ENCODE measurements at places on chromosomes 6 and 20.

DNA sequence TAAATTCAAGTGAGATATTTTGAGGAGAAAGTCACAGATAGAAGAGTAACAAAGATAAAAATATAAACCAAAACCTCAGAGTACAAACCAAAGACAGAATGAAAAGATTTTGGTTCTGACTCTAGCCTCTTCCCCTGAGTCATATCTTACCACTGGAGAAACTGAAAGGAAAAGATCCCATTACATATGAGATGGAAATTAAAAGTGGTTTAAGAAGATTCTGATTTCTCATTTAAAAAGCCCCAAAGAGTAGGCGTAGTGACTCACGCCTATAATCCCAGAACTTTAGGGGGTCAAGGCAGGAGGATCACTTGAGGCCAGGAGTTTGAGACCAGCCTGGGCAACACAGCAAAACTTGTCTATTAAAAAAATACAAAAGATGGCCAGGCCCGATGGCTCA lies 30.6 kb downstream of the SPINT4 start:
- DNase-seq, result no peak

DNA sequence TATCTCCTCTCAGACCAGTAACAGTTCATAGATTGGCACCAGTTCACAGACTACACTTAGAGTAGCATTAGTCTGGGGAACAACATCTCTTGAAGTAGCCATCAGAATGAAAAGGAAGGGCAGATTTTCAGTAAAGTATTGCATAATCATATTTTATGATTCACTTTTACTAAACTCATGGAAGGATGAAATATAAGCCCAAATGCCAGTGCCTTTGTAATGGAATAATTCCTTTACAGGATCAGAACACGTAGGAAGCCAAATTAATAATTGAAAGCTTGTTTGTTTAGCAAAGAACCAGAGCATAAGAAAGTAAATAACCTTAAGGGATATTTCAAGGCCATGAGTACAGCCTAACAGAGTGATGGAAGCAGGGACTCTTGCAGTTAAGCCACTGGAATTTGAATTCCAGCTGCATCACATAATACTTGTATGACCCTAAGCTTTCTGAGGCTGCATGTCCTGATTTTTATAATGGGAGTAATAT lies 11.4 kb upstream of the LOC128125822 start:
- no peak for DNase-seq

DNA sequence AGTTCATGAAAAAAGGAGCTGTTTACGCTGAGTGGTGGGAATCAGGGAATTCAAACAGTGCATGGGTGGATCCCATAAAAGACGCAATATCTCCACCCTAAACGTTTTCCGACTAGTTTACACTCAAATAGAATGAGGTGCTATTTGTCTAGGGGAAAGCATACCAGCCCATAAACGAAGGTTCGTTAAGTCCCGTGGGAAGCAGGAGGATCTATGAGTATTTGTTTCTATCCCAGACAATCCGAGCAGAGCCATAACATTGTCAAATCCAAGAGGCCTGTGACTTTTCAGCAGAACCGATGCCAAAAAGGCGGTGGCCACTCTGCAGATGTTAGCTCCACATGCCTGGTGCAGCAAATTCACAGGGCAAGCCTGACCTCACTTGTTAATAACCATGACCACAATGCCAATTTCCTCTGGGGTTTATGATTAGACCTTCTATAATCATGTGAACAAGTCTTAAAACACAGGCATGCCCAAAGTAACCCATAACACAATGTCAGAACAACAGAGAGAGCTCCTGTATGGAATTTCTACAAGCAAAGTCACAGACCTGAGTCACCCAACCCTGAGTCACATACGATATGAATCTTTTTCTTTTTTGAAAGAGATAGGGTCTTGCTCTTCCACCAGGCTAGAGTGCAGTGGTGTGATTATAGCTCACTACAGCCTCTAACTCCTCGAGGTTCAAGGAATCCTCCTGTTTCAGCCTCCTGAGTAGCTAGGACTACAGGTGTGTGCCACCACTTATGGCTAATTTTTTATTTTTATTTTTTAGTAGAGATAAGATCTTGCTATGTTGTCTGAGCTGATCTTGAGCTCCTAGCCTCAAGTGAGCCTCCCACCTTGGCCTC lies 123.3 kb downstream of the KIF13A start:
- no peak for DNase-seq

- DNase-seq, result no peak
Observed at GRCh38 chr20:37096415-37097041, 731 bp upstream of the RBL1 start.

- no peak for DNase-seq
Observed at GRCh38 chr6:105072798-105073199, 107.0 kb downstream of the POPDC3 start.

- no peak for DNase-seq
Observed at GRCh38 chr20:20454850-20455627, 87.1 kb downstream of the INSM1 start.

DNA sequence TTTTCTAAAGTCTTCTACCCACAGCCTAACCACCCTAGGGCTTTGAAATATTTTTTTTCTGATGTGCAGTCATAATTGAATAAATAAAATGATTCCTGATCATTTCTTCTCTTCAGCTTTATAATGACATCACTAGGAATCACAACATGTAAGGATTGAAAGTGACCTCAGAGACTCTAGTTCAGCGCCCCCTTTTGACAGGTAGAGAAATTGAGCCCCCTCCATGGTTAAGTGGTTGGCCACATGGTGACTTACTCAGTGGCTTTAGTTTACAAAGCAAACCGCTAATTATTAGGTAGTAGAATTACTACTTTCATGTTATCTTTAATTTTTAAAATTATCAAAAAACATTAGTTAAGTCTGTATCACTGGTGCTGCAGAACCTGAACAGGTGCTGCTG lies 13.3 kb upstream of the SLC2A12 start:
- DNase-seq, result no peak

DNA sequence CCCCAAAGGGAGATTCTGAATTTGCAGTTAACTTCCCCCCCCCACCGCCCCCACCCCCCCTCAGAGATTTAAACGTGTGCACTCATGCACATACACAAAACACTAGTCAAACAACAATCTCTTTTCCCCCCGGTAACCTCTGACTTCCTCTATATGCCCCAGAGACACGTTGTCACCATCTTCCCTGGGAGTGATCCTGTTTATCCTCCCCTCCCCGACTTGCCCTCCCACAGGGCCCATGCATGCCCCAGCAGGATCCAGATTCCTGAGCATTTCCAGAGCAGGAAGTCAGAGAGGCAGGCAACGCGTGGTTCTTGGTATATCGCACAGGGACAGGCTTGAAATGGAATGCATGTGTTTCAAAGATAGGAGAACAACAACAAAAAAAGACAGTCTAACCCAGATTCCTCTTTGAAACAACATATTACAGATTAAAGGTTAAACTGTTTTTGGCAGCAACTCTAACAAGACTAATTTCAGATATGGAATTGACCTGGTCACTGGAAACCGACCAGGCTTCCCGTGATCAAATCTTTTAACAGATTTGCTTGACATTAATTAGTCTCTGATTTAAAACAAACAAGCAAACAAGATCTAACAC lies 1.3 kb downstream of the BLCAP start:
- no peak for DNase-seq

GRCh38 chr6:55705451-55706440 lies 126.8 kb upstream of the HMGCLL1 start:
- no peak for DNase-seq

DNA sequence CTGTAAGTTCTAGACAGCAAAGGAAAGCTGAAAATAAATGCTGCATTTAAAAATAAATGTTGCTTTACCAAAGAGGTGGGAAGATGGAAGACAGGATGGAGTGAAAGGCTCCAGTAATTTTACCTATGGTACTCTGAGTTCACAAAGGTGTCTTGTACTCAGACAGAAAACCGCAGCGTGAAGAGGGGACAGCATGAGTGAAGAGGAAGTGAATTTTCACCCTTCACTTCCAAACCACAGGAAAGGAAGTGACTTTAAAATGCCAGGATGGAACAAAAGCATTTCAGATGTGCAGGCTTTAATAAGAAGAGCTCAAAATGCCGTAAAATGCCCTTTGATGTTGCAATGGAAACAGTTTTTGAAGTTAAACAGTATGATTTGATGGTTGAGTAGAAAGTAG lies 91.2 kb upstream of the TINAG start:
- no peak for DNase-seq

- no peak for DNase-seq
Observed at GRCh38 chr20:8427419-8428040, 295.5 kb downstream of the PLCB1 start.

- DNase-seq, result no peak
Observed at GRCh38 chr6:2007165-2007564, 238.2 kb downstream of the GMDS start.

- peak; percentile 50 for DNase-seq
Observed at GRCh38 chr20:57092112-57092899, 174.1 kb downstream of the BMP7 start.

- DNase-seq, result no peak
Observed at GRCh38 chr6:3612341-3613041, 139.0 kb downstream of the PXDC1 start.

GRCh38 chr6:143747347-143747842 lies 69.6 kb downstream of the PHACTR2 start:
- DNase-seq, result no peak

- DNase-seq, result no peak
Observed at GRCh38 chr6:54681987-54682386, 164.6 kb upstream of the FAM83B start.

DNA sequence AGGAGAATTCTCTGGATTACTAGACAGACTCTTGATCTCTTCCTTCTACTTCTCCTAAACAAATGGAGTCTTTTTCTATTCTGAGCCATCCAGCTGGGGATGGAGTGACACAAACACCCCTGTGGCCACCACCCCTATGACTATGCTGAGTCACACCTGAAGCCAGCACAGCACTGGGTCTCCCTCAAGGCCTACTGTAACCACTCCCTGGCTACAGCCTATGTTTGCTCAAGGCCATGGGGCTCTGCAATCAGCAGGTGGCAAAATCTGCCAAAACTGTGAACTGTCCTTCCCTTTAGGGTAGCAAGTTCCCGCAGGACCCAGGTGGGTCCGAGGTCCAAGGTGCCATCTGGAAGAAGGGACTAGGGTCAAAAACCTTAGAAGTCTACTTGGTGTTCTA lies 132.3 kb downstream of the TINAG start:
- DNase-seq, result no peak

DNA sequence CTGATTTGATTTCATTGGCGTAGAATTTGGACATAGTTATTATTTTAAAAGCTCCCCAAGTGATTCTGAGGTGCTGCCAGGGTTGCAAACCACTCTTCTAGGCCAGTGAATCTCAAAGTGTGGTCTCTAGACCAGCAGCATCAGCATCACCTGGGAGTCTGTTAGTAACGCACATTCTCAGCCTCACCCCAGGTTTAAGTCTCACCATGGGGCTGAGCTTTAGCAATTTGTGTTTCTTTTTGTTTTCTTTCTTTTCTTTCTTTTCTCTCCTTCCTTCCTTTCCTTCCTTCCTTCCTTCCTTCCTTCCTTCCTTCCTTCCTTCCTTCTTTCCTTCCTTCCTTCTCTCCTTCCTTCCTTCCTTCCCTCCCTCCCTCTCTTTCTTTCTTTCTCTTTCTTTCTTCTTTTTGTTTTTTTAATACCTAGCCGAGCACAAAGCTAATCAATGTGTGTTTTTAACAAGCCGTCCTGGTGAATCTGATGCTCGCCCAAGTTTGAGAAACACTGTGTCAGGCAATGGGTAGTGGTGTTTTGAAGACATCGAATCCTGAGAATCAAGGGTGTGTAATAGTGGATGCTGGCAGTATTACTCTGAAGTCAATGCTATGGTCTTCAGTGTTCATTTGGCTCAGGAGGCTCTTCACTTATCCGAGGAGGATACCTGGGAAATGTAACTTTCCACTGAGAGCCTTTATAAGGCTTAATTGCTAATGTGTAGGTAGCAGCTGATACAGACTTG lies 104.9 kb downstream of the SLX4IP start:
- DNase-seq, result no peak

- DNase-seq, result no peak
Observed at GRCh38 chr20:40675599-40676221, 13.3 kb downstream of the MAFB start.

DNA sequence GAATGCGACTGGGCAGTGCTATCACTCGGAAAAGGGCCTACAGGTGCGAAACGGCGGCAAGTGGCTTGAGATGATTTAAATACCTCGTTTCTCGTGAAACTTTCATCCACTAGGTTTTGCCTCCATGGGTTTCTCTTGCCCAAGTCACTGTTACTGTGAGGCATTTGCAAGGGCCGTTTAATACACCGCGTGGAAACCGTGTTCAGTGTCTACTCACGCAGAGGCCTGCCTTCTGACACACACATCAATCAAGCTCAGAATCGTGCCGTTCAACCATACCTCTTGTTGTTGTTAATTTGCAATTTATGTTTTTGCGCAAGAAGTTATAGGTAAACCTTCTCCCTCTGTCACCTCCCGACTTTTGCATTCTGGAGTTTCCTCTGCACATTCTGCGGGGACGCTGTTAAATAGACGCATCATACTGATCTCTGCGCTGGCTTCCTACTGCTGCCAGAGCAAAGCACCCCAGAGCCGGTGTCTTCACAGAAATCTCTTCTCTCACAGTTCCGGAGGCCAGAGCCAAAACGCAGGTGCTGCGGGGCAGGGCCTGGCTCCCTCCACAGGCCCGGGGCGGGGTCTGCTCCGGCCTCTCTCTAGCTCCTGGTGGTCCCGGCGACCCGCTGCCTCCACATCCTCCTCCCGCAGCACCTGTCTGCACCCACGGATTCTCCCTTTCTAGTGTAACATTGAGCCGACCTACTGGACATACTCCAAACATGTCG lies 251.4 kb downstream of the SMOC2 start:
- no peak for DNase-seq

GRCh38 chr6:25458485-25458884 lies 179.3 kb downstream of the CARMIL1 start:
- DNase-seq, result peak; percentile 23

DNA sequence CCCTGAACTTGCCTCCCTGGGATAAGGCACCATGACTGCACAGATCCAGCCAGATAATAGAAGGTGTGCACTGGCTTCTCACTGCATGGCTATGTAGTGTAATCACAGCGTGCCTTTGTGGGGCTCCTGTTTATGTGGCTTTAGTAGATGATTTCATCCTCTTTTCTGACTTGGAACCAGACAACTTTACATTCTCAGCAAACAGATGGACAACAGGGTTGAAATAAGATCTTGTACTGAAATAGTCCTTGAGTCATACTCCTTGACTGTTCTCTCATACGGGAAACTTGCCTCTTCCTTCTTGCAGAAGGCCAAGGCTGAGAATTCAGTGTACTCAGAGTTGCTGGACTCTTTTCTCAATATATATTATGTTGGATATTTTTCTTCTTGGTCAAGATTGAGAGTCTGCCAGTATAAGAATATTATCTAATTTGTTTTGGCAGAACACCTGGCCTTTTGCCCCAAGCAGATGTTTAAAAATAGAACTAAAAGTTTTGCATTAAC lies 25.0 kb upstream of the RNF144B start:
- no peak for DNase-seq

GRCh38 chr20:1539816-1540419 lies 17.6 kb downstream of the SIRPD start:
- no peak for DNase-seq

Measured in stimulated activated CD4-positive, alpha-beta T cell treated with anti-CD3 and anti-CD28 coated beads, Interleukin-4, amount 100 ng/mL, for 4 hours (primary cell).